ENCODE measurements at places on chromosomes 11 and 22. TPM values are rescaled to one million over a fixed set of nuclear protein-coding genes. Genes with fewer than 3 reads are reported as not detected.
A peak's percentile ranks its signal among the peaks of the same experiment; 100 is the strongest.

DNA sequence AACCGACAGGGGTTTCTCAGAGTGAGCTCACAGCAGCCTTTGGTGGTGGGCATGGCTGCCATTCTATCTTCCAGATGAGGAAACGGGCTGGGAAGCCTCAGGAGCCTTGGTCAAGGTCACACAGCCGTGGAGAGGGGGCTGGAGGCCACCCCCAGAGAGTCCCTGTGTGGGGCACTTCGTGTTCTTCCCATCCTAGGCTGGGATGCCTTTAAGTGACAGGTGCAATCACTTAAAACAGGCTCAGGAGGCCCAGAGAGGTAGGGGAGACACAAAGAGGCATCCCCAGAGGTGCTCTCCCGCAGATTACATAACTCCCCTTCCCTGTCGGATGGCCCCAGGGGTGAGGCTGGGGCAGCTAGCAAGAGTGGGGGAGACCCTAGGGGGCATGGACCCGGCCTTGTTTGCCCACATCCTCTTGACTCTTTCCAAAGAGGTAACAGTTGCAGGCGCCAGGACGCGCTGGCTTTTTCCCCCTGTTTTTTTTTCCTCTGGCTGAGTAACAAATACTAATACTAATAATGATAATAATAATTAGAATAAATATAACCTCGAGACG, 17.5 kb upstream of the SHISAL1 start:
- no peak overlapping the region for H3K27ac ChIP-seq
- H3K4me3 ChIP-seq, result no peak overlapping the region
- peaks cover 65% of the 10 kb centered on the region for H3K4me1 ChIP-seq
- no peaks in the 10 kb centered on the region for H3K36me3 ChIP-seq
- no peak for DNase-seq

DNA sequence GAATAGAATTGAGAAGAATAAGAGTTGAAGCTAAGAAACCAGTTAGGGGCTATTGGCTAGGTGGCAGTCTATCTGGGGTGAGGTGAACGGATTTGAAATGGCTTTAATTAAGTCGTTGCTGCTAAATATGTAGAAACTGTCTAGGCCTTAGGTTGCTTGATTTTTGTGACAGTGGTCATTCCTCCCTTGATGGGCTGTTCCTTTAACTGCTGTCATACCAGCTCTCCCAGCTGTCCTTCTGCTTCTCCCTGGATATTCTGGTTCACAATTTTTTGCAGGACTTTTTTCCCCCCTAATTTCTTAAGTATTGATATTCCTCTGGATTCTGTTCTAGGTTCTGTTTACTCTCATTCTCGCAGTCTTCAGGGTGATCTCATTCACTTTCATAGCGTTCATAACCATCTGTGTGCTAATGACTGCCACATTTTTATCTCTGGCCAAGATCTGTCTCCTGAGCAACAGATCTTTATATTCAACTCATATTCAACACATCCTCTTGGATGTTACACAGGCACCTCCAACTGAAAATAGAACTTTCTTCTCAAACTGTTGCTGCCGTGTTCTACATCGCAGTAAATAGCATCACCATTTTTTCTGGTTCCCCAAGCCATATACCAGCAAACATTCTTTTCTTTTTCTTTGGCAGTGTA, 134.1 kb downstream of the UVRAG start:
- no peak overlapping the region for H3K27ac ChIP-seq
- H3K36me3 ChIP-seq, result no peaks in the 10 kb centered on the region
- no peak for DNase-seq
- no peaks in the 10 kb centered on the region for H3K27me3 ChIP-seq

The KIF18A gene
- 8.5 TPM for total RNA-seq

DNA sequence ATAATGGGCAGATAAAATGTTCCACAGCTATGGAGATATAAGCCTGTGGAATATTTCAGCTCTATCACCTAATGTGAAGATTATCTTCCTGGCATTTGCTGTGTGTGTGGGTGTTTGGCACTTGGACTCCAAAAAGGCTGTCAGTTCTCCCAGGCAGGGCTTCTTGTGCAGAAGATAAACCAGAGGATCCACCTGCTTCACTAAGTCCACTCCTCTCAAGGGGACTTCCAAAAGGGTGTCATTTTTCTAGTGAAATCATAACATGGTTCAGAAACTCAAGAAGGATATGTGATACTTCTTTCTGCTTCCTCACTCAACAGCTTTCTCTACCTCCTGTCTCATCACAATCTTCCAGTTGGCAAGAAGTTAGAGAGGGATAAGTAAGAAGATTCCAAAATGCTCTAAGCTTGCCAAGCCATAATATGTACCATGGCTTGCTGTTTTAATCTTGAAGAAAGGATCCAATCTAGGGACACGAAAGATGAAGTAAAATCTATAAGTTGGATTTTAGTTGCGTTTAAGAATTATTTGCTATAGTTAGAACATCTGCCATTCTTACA, 206.2 kb upstream of the MTMR2 start:
- no peak for DNase-seq
- H3K4me3 ChIP-seq, result no peak overlapping the region
- no peak overlapping the region for H3K27ac ChIP-seq
- H3K36me3 ChIP-seq, result no peaks in the 10 kb centered on the region
- H3K4me1 ChIP-seq, result peaks cover 5% of the 10 kb centered on the region

The CYB5R2 gene
- total RNA-seq, result 71.8 TPM

DNA sequence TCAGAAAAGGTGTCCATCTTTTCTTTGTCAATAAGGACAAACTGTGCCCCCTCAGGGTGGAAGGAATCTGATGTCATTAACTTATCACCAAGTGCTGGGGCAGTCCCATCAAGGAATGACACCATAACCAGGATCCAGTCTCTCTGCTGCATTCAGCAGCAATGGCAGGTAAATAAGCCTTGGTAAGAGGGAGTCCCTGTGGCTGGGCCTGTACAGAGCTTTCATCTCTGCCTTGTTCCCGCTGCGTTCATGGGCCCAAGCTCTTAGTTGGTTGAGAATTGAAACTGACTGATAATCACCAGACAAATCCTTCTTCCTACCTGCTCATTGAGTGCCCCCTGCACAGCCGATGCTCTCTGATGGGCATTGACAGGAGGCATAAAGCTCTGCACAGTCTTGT, 22.7 kb downstream of the EIF3F start:
- peaks cover 3% of the 10 kb centered on the region for H3K4me1 ChIP-seq
- no peaks in the 10 kb centered on the region for H3K36me3 ChIP-seq
- H3K27ac ChIP-seq, result no peak overlapping the region
- peaks cover 2% of the 10 kb centered on the region for H3K27me3 ChIP-seq

GRCh38 chr11:96149743-96150555, 193.0 kb downstream of the MAML2 start:
- H3K4me1 ChIP-seq, result peaks cover 13% of the 10 kb centered on the region
- DNase-seq, result no peak
- H3K4me3 ChIP-seq, result no peak overlapping the region
- H3K27me3 ChIP-seq, result no peaks in the 10 kb centered on the region
- H3K36me3 ChIP-seq, result no peaks in the 10 kb centered on the region
- no peak overlapping the region for H3K27ac ChIP-seq

DNA sequence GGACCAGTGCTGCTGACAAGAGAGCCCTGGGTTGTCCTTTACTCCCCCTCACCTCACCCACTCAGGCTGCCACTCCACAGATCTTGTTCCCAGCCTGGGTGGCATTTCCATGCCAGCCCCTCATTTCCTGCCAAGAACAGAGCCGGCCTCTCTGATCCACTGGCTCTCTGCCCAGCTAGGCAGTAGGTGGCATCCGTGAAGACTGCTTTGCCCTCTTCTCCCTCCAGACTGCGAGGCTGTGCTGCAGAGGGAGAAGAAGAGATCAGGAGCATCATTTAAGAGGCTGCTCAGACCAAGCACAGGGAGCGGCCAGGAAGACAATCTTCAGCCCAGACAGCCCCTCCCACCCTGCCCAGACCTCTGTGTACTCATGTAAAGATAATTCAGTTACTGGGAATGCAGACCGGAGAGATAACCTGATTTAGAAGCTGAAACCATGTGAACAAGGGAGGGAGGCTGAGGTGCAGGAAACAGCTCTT, 126.9 kb upstream of the NCAM1 start:
- H3K4me3 ChIP-seq, result no peak overlapping the region
- peak; percentile 84 for DNase-seq
- H3K4me1 ChIP-seq, result peaks cover 40% of the 10 kb centered on the region
- H3K27me3 ChIP-seq, result no peaks in the 10 kb centered on the region

DNA sequence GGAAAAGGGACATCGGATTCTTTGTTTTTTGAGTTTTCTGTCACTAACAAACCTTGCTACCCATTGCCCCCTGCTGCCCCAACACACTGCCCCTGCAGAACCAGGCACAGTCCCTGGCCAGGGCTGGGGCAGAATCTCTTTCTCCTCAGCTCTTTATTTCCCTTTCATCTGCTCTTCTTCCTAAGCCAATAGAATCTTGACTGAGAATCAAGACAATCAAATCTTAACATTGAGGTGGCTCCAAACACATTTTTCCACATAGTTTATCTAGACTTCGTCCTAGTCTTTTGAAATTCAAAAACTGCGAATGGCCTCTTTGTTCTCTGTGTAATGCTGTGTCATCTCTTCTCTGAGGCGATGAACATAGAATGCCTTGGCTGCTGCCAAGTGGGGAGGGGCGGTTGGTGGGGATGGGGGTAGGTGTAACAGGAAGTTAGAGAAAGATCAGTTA, 16.1 kb upstream of the NTM start:
- no peak overlapping the region for H3K27ac ChIP-seq
- no peaks in the 10 kb centered on the region for H3K36me3 ChIP-seq
- DNase-seq, result no peak
- H3K27me3 ChIP-seq, result no peaks in the 10 kb centered on the region
- H3K4me1 ChIP-seq, result no peaks in the 10 kb centered on the region

- DNase-seq, result peak; percentile 69
- peak overlapping the region; percentile 11 for H3K27ac ChIP-seq
- no peaks in the 10 kb centered on the region for H3K36me3 ChIP-seq
- H3K4me3 ChIP-seq, result no peak overlapping the region
- no peaks in the 10 kb centered on the region for H3K27me3 ChIP-seq
- peaks cover 7% of the 10 kb centered on the region for H3K4me1 ChIP-seq
Observed at GRCh38 chr11:34585735-34586487, 35.0 kb upstream of the EHF start.

- no peaks in the 10 kb centered on the region for H3K27me3 ChIP-seq
- no peaks in the 10 kb centered on the region for H3K36me3 ChIP-seq
- peak; percentile 23 for DNase-seq
- no peak overlapping the region for H3K27ac ChIP-seq
Observed at GRCh38 chr11:114738954-114739353, 60.6 kb downstream of the NXPE2 start.

DNA sequence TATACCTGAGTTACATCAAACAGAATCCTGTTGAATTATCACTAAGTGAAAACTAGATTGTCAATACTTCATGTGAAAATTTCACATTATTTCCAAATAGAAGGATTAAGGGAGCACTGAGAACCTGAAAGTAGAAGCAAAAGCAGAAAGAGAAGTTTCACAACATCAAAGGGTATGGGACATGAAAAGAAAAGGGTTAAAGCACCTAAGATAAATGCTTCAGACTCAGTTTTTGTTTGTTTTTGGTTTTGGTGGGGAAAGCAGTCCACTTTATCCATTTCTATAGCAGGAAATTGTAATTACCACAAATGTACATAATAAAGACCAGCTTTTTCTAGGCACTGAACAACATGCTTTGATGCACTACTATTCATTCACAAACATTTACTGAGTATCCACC, 1069.7 kb upstream of the CCDC90B start:
- H3K4me3 ChIP-seq, result no peak overlapping the region
- H3K4me1 ChIP-seq, result no peaks in the 10 kb centered on the region
- H3K27me3 ChIP-seq, result no peaks in the 10 kb centered on the region
- DNase-seq, result no peak

The SLC22A6 gene
- 25.0 TPM for total RNA-seq

DNA sequence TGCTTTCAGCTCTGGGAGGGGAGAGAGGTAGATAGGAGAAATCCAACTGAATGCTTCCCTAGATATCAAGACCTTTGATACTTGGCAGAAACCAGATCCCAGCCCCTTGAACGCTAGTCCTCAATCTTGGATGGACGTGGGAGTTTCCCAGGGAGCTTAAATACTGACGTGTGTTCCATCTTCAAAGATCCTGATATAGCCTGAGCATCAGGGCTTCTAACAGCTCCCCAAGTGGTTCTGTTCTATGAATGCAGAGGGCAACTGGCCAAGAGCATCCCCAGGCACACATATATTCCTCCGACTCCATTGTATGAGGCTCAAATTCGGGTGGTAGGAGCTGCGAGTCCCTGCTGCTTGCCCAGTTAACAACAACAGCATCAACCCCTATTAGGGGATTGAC, 8.7 kb upstream of the ACCS start:
- DNase-seq, result no peak
- no peaks in the 10 kb centered on the region for H3K36me3 ChIP-seq
- H3K4me1 ChIP-seq, result no peaks in the 10 kb centered on the region
- H3K4me3 ChIP-seq, result no peak overlapping the region
- H3K27me3 ChIP-seq, result no peaks in the 10 kb centered on the region

GRCh38 chr11:131229221-131229620, 141.2 kb upstream of the NTM start:
- no peaks in the 10 kb centered on the region for H3K4me1 ChIP-seq
- H3K27me3 ChIP-seq, result no peaks in the 10 kb centered on the region
- H3K4me3 ChIP-seq, result no peak overlapping the region
- no peak overlapping the region for H3K27ac ChIP-seq

DNA sequence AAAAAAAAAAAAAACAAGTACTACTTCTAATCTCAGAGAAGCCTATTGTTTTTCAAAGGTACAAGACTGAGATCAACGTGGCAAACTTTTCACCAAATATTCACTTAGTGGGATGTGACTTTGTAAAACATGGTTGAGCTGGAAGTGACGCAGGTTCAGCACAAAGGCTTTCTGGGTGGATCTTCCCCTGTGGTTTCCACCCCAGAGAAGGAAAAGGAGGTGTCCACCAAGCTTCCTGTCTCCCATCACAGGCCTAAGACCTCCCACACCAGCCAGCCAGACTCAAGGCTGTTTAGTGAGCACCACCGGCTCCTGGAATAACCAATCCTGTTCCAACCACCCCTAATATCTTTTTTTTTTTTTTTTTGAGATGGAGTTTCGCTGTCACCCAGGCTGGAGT, 5.7 kb downstream of the TMEM184B start:
- no peak for DNase-seq
- no peak overlapping the region for H3K4me3 ChIP-seq
- no peaks in the 10 kb centered on the region for H3K27me3 ChIP-seq
- H3K27ac ChIP-seq, result no peak overlapping the region
- H3K36me3 ChIP-seq, result peaks cover 18% of the 10 kb centered on the region
- peaks cover 56% of the 10 kb centered on the region for H3K4me1 ChIP-seq

The RTN4RL2 gene
- 0.72 TPM for total RNA-seq

DNA sequence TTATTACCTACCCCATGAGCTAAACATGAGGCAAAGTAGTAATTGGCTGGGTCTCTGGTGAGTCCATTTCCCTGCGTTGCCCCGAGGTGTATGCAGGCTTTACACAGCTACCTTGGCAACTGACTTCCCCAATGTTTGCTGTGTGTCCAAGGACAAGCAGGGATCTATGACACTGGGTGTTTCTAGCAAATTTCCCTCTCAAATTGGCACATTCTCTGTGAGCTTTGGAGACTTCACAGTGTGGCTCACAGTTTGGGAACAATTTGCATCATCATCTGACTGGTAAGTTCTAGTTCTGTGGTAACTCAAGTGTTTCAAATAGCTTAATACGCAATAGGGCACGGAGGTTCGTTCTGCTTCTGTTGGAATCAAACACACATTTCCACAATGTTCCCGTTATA, 12.5 kb downstream of the NNMT start:
- no peaks in the 10 kb centered on the region for H3K27me3 ChIP-seq
- H3K36me3 ChIP-seq, result no peaks in the 10 kb centered on the region
- no peak overlapping the region for H3K27ac ChIP-seq
- no peaks in the 10 kb centered on the region for H3K4me1 ChIP-seq
- no peak for DNase-seq

- H3K4me1 ChIP-seq, result no peaks in the 10 kb centered on the region
- no peak overlapping the region for H3K27ac ChIP-seq
- DNase-seq, result no peak
- H3K36me3 ChIP-seq, result no peaks in the 10 kb centered on the region
Observed at GRCh38 chr11:56197367-56197766, 20.9 kb downstream of the OR5J2 start.
